ENCODE measurements at places on chromosomes 2 and 18.
A peak's percentile ranks its signal among the peaks of the same experiment; 100 is the strongest.

- DNase-seq, result no peak
Measured at GRCh38 chr2:203025592-203025991, 10.9 kb downstream of the NBEAL1 start.

GRCh38 chr18:50830544-50830943, 10.7 kb upstream of the MRO start:
- no peak for DNase-seq

DNA sequence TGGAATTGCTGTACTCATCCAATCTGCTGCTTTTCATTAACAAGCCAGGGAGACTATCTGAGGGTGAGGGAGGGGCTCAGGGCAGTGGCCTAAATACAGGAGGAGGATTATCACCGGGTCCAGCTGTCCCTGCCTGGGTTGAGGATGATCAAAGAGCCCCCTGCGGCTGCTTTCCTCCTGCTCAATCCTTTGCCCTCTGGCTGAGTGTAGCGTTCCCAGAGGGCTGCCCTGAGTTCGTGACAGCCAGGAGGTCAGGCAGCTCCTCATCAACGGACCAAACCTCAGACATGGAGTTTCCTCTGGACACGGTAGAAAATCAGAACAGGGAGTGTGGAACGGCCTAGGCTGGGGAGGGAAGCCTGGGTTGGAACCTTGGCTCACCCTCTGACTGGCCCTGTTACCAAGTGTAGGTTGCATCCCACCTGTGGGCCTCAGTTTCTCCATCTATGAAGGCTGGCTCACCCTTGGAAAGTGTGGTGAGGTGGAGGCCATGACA, 23.5 kb downstream of the CIB4 start:
- DNase-seq, result no peak

DNA sequence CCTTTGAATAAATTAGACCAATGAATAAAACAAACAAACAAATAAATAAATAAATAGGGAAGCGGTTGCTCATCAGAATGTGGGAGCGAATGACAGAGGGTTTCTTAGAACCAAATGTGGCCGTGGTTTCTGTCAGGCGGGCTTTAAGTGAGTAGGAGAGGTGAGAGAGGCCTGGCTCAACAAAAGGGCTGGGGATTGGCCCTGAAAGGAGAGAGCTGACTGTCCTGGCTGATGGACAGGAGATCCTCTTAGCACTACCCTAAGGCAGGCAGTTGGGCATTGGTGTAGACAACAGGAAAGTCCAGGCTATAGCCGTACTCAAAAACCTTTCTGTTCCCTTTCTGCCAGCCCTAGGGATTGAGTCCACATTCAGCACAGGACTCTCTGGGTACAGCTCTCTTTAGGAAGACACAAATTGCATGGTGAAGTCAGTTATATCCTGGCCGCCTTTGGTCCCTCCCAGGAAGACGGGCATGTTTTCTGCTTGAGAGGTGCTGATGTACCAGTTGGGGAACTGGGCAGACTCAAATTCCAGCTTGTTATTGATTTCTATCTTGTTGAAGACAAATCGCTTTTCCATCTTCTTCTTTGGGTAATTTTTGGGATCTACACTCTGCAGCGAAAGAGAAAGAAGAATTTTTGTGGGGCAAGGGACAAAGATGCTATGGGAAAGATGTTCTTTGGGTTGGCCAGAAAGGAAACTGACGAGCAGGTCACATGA, 6.5 kb downstream of the IL1B start:
- no peak for DNase-seq

GRCh38 chr2:127143841-127144782, 37.2 kb upstream of the BIN1 start:
- DNase-seq, result no peak

DNA sequence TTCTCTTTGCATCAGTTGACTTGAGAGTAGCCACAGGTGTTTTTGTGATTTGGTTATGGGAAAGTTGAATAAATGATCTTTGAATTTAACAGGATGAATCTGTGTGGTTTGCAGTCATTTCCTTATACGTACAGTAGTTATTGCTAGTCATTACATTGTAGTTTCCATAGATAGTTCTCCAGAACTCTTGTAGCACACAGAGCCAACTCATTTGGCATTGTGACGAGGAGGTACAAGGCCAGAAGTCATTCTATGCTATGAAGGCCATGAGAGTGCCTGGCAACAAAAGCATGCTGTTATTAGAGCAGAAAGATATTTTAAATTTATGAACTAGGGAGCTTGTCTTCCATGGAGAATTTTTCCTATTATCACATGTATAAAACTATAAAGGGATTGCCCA, 973.0 kb upstream of the CHAC2 start:
- DNase-seq, result no peak

DNA sequence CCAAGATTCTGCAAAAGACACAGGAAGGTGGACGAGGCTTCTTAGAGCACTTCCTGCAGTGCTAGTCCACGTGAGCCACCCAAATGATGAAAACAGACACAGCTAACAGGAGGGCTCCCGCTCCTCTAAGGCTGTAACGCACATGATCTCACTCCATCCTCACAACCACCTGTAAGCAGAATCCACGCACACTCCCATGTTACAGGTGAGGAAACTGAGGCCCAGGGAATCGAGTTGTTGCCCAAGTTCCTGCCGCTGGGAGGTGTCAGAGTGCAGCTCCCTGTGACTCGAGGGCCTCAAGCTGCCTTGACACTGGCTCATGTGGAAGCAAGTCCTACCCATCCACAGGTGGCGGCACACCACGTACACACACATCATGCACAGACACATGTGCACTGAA, 4.4 kb downstream of the DNMT3A start:
- DNase-seq, result no peak

- DNase-seq, result no peak
Measured at GRCh38 chr2:204251158-204251997, 293.9 kb upstream of the PARD3B start.

- DNase-seq, result no peak
Measured at GRCh38 chr2:237538001-237538720, 28.2 kb upstream of the PRLH start.

GRCh38 chr2:2698182-2699120, 367.4 kb upstream of the MYT1L start:
- no peak for DNase-seq

- no peak for DNase-seq
Measured at GRCh38 chr2:83273322-83273721, 1185.8 kb downstream of the SUCLG1 start.

- no peak for DNase-seq
Measured at GRCh38 chr18:79107886-79108285, 38.7 kb downstream of the ATP9B start.

- no peak for DNase-seq
Measured at GRCh38 chr2:127164761-127165538, 55.1 kb downstream of the CYP27C1 start.

DNA sequence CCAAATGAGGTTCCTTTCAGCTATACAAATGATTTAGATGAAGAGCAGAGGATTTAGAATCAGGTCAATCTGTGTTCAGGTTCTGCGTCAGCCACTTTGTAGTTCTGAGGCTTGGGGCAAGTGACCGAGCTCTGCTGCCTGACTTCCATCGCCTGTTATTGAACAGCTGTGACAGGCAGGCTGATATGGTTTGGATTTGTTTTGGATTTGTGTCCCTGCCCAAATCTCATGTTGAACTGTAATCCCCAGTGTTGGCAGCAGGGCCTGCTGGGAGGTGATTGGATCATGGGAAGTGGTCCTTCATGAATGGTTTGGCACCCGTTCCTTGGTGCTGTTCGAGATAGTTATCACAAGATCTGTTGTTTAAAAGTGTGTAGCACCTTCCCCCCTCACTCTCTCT, 18.6 kb downstream of the TYMS start:
- DNase-seq, result no peak

DNA sequence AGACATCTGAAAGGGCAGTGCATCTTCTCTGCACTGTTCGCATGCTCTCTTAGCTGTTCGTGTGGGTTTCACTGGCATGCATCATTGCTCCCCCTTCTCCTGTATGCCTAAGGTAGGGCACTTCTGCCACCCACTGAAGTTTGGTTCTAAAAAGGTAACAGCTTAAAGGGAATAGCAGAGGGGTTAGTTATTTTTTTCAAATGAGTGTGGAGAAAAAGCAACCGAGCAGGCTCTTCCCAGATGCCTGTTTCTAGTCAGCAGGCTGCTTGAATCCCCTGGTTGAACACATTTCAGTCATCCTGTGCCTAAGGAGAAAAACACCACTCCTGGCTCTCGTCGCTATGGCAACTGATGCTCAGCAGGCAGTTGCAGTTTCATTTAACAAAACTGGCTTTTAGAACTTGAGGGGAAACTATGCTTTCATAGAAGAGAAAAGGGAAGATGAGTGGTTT, 69.8 kb upstream of the GALNT3 start:
- no peak for DNase-seq

GRCh38 chr2:28437149-28437835, 44.6 kb downstream of the FOSL2 start:
- no peak for DNase-seq

GRCh38 chr2:15531095-15531854, 29.9 kb downstream of the NBAS start:
- no peak for DNase-seq

DNA sequence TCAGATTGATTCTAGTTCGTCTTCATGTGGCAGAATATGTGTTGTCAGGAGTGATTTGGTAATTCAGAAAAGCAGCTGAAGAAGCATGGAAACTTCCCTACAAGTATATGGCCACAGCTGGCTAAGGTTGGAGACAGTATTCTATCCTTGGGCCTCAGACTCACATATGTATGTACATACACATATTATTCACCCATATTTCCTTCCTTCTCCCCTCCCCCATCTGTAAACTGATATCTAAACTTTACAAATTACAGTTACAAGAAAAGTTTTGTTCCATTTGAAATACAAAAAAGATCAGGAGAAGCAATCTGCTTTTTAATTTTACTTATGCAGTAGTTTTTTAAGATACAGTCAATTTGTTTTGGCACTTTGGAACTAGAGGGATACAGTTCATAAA, 3.1 kb downstream of the SP3 start:
- DNase-seq, result no peak

DNA sequence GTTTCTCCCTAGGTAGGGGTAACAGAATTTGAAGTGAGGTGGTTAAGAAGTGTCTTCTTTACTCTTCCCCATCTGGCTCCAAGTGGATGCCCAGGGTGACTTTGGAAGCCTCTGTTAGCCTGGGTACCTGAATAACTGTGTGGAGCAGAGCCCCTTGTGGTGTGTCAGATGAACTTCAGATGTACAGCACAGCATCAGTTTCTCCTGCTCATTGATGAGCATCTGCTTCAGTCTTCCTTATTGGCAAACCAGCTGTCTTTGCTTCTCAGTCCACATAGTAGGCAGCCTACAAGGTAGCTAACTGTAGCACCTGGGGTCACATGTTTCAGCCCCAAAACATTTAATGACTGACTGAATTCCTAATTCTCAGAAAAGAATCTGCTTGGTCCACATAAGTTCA, 56.2 kb upstream of the ATP8B1 start:
- no peak for DNase-seq

DNA sequence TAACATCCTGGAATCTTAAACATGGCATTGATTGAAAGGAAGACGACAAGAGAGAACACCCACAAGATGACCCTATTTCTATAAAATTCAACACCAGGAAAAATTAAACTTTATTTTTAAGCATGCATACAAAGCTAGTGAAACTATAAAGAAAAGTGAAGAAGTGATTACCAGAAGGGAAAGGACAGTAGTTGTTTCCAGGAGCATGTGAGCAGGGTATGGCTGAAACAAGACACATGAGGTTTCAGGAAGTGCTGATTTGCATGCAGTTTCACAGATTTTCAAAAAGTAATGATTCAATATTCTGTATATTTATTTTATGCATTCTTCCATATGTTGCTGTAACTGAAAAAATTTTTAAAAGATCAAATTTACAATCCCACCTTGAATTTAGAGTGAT, 24.6 kb upstream of the DAW1 start:
- DNase-seq, result no peak

GRCh38 chr18:47995654-47996053, 65.2 kb upstream of the SMAD2 start:
- no peak for DNase-seq

DNA sequence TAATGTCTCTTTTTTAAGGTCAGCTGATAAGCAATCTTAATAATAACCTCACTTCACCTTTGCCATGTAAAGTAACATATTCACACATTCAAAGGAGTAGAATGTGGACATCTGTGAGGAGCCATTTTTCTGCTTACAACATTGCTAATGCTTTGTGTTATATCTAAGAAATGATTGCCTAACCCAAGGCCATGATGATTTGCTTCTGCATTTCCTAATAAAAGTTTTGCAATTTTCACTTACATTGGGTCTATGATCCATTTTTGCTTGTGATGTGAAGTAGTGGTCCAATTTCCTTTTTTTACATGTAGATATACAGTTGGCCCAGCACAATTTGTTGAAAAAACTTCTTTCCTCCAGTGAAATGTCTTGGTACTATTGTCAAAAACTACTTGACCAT, 22.0 kb downstream of the RELCH start:
- no peak for DNase-seq

GRCh38 chr2:200471928-200472645, 37.8 kb downstream of the KCTD18 start:
- DNase-seq, result no peak

DNA sequence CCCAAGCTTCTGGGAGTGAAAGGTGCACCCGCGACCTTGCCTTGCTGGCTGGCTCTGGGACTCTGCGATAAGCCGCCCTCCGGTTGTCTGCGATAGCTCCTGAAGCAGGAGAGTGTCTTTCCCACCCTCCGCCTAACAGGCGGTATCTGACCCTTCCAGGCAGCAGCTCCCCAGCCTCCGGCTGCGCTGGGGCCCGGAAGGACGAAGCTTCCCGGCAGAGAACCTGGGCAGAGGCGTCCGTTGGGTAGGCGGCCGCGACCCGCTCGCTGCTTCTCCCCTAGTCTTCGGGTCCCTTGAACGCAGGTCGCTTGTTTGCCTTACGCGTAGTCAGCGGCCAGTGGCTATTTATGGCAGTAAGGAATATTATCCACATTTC, 446 bp upstream of the RHBDD1 start:
- DNase-seq, result no peak

- no peak for DNase-seq
Measured at GRCh38 chr18:44938720-44939665, 258.3 kb downstream of the SETBP1 start.

- no peak for DNase-seq
Measured at GRCh38 chr2:88933091-88933490, 241.6 kb downstream of the RPIA start.

DNA sequence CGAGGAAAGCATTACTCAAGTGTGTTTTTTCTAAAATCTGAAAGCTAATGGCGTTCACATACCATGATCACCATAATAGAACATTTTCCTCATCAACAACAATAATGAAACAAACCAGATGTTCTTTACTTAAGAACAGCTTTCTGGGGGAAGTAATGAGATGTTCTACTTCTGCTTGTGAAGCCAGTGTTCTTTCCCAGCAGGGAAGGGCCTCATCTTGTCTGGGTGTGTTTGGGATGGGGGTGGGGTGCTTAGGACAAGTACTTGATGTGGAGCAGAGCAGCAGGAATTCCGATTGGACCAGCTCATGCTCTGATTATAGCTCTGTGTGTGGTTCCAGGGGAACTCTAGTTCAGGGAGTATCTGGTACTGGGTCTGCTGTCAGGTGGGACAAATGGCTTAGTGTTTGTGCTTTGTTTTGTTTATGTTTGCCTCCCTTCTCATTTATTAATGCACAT, 163.0 kb upstream of the NOSTRIN start:
- DNase-seq, result no peak

- no peak for DNase-seq
Measured at GRCh38 chr2:8641301-8641965, 40.4 kb upstream of the ID2 start.

GRCh38 chr2:110866466-110866865, 134.1 kb downstream of the ACOXL start:
- DNase-seq, result peak; percentile 80

- no peak for DNase-seq
Measured at GRCh38 chr2:152050915-152051314, 47.9 kb downstream of the CACNB4 start.
